IPS DF 19.7 (cell line): ENCODE measurements at places on chromosomes 6 and 20.

DNA sequence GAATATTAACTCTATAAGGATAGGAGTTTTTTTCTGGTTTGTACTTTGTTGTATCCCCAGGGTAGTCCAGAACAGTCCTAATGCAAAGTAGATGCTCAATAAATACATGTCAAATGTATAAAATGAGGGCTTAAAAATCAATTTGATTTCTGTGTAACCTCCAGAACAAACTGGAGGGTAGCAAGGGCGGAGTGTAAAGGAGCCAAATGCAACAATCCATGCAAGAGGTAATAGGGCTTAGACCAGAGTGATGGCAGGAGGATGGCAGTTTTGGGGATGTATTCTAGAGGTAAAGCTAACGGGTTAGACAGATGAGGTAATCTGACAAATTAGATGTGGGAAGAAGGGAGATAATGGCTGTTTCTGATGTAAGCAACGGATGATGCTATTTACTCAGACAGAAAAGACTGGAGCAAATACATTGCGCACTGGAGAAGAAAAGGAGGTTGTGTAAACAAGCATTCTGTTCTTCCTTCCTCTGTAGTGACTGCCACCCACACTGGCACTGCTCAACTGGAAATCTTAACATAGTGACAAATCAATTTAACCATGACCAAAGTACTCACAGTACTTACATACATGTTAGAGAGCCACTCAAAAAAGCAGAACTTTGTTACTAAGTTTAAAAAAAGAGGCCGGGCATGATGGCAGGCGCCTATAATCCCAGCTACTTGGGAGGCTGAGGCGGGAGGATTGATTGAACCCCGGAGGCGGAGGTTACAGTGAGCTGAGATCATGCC lies 2.0 kb downstream of the ZNF318 start:
- no peak for DNase-seq

DNA sequence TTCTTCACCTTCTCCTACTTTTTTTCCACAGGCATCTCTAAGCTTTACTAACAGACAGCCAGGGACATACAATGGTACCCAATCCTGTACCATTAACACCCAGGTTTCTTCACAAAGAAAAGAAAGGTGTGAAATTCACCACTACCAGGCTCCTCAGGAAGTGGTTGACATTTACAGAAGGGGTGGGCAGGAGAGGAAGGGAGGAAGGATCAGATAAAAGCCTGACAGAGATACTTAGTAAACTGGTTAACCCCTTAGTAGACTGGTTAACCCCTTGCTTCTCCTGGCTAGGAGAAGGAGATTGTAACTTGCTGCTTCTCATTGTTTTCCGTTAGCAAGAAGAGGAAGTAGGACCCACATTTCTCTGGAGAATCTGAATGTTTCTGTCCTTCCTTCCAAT lies 7.2 kb downstream of the SAMD3 start:
- DNase-seq: no peak

DNA sequence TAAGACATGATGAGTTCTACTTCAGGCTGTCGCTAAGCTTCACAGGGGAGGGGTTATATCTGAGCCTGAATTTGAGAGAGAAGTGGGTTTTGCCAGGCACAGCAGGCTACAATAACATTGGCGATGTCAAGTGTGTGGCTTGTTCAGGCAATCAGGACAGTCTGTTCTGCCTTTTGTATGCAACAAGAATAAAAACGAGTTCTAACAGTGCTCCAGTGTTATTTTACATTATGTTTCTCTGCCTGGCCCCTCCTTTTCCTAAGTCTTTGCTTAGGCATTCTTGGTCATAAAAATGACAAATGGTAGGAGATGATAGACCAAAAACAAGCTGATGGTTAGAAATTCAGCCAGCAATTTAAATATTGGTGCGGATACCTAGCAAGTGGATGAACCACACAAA lies 26.8 kb downstream of the PAQR8 start:
- DNase-seq: no peak

DNA sequence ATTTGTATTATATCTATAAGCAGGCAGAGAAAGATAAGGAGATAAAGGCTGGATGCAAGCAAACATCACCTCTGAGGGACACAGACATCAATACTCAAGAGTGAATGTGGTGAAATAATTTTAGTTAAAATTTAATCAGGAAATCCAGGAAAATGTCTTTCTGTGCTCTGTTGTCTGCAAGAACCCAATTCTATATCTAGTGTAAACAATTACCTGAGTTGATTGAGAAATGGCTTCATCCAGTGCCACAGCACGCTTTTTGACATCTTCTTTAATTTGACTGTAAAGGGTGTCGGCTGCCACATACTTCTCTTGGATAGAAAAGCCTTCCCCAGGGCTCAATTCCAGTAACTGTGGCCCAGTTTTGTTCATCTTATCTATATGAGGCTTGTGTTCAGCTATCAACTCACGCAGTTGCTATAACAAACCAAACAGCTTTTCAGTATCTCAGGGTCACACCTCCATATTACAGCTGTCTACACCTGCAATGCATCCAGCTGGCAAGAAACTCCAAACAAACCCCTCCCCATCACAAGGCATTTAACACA lies 131.6 kb downstream of the DST start:
- DNase-seq: no peak

DNA sequence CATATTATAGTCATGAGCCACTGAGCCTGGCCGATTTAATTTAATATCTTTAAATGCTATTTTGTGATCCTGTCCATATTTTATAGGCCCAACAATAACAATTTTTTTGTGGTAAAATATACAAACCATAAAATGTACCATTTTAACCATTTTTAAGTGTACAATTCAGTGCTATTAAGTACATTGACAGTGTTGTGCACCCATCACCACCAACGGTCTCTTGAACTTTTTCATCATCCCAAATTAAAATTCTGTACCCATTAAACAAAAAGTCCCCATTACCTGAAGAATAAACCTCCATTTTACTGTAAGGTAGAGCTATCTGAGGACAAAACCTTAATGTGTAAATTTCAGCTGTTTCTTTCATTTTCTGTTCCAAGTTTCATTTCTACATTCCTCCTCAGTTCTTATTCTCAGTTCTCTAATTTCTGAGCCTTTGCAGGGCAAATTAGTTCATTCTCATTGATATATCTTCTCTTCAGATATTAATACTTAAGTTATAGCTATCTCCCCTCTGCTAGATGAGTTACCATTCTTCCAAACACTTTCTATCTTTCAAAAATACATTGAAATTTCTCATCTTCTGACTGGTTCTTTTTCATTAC lies 10.3 kb downstream of the MTO1 start:
- DNase-seq: no peak

DNA sequence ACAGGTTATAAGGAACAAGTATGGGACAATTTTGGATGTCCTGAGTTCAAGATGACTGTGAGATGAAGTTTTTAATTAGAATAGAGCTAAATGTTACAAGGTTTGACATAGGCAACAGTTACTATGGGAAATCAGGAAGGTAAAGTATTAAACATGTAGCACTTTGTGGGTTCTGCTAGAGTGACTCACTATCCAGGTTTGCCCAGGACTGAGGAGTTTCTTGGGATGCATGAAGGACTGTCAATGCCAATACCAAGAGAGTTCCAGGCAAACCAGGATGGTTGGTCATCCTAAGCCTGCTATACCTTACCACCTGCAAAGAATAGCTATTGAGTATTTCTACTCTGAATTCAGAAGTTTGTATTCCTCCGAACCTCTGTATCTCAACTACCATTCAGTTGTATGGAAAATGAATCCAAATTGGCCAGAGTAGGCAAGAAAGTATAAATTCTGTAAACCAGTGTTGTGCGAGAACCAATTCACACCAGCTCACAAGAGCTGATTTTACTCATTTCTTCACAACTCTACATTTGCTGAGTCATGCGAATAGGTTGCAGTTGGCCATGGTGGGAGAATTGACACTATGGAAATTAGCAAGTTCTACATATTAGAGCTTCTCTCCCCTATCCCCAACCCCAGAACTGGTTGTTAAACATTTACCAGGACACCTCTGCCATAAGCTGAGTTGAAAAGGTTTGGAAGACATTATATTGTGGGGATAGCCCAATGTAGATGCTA lies 449.5 kb downstream of the PLCB1 start:
- DNase-seq: no peak

DNA sequence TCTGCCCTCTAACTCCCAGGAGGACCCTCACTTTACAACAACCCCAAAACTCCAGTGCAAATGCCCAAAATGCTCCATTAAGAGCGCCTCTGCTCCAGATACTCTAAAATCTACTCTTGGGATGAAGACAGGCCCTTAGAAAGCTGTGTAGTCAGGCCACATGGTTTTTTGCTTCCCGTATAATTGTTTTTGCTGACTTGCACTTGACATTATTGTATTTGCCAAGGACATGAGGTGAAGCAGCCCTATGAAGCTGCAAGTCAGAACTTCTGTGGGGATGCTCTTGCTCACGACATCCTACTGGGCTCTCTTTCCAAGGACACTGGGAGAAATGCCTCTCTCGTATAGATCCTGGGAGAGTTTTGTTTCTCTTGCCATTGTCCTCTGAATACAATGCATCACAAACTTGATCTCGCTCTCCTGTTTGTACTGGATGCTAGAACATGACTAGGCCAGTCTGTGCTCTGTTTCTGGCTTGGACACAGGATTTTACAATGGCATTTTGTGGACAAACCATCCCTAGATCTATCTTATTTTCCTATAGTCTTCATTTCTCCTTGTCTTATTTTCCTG lies 177.2 kb upstream of the DTNBP1 start:
- DNase-seq: no peak

DNA sequence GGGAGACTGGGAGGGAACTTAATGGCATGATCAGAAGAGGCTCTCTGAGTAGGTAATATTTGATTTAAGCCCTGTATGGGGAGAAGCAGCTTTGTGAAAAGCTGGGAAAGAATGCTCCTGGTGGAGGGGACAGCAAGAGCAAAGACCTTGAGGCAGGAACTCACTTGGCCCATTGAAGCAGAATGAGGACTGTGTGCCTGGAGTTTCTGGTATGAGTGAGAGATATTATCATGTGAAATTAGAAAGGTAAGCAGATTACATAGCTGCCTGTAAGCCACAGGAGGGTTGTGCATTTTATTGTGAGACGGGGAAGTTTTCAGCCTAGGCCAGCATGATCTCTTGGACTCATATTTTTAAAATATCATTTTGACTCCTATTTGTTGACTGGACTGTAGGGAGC lies 502.1 kb downstream of the DHX35 start:
- DNase-seq: no peak

GRCh38 chr20:23363257-23363649 lies 1.3 kb downstream of the GZF1 start:
- DNase-seq: no peak

DNA sequence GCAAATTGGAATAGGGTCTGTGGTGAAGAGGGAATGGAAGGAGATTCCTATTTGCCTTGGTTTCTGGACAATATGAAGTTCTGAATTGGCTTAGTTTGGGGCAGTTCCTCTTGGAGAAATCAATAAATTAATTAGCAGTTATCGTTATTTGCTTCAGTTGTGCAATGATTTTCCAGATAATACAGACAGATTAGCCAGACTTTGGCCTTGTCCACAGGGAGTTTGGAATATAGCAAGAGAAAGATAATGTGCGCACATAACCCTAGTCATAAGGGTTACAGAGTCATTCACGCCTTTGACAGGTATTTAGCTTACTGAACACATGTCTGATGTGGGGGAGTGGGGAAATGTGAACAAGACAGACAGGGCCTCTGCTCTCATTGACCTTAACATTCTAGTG lies 1.3 kb downstream of the ATRN start:
- DNase-seq: no peak

DNA sequence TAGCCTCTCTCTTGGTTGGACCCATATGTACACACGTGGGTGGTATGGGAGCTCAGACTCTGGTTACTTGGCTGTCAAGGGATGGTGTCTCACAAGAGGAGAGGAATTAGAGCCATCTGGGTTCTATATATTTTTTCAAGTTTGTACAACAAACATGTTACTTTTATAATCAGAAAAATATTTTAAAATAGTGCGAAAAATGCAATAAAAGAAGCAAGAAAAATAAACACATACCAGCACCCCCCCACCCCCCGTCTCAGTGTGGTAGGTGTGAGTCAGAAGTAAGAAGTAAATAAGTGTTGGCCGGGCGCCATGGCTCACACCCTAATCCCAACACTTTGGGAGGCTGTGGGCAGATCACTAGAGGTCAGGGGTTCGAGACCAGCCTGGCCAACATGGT lies 2.1 kb upstream of the TIAM2 start:
- DNase-seq: no peak

- no peak for DNase-seq
These were observed 340.4 kb downstream of the CDH26 start for GRCh38 chr20:60298647-60299046.

GRCh38 chr20:41232973-41233926 lies 84.3 kb downstream of the ZHX3 start:
- no peak for DNase-seq

DNA sequence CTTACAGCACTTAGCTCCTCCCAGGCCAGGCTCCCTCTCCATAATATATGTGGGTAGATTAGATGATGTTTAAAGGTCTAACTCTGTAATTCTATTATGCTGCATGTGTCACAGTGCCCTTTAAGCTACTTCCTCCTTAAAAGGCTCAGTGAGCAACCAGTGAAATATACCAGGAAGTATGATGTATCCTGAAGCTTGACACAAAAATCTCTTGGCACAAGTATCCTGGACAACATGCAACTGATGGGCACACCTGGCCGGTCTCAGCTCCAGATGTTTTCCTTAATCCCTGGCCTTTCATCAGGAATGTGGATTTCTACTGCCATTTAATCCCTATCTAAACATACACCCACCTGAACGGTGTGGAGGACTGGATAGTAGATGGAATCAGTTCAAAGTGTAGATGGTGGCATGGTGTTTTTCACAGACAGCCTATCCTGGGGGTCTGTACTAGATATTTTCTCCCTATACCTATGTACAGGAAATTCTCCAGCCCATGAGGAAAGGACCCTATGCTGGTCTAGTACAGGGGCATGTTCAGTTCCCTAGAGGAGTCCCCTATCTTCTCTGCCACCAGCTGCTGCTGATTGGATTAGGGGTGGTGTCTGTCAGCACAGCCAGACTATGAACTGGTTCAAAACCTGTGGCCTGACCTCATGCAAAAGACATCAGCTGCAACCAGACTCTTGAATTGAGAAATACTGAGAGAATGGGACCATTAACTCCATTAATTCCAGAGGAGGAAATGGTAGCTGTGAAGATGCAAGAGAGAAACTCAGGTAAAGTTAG lies 59.4 kb upstream of the CITED2 start:
- no peak for DNase-seq

DNA sequence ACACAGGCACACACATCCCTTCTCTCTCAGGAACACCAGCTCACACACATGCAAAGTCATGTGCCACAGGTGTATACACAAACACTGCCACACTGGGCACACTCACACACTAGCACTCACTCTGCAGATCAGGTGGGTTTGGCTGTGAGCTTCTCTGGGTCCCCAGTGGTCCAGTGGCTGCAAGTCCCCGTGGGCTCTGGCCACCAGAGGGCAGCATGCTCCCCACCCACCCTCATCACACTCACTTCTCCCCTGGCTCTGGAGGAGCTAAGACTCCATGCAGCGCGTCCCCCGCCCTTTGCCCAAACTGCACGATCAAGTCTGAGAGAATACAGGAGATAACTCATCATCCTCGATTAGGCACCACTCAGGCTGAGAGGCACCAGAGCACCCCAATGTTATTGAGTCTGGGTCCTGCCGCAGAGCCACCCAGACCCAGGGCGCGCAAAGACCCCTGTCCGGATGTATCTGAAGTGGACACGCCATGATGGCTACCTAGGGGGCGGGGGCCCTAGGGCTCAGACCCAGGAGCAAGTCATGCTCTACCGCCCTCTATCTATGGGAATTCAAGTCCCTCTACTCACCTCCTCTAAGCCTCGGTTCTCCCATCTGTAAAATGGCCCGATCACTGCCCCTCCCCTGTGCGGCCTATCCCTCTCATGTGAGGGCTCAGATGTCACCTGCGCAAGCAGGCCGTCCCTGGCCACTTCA lies 90.5 kb downstream of the GRM4 start:
- DNase-seq: peak; percentile 15

GRCh38 chr6:109457562-109457996 lies 2.0 kb upstream of the MICAL1 start:
- no peak for DNase-seq
